ENCODE measurements at places on chromosomes 2 and 18.

DNA sequence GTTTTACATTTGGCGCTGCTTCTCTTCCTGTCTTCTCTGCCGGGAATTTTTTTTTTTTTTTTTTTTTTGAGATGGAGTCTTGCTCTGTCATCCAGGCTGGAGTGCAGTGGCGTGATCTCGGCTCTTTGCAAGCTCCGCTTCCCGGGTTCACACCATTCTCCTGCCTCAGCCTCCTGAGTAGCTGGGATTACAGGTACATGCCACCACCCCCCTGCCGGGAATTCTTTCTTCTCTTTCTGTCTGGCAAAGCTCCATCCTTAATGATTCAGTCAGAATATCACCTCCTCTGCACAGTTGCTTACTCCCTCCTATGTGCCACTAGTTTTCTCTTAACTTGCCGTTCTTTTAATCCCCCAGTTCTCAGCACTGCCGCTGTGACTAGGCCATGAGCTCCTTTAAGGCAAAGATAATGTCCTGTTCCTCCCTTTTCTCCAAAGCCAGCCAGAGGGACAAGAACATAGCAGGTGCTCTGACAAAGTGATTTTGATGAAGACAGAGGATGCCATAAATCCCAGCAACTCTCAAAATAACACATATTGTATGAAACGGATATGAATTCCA, 112.1 kb upstream of the LRATD1 start:
- DNase-seq, result no peak

GRCh38 chr18:75128051-75128605, 80.8 kb downstream of the PTGR3 start:
- DNase-seq, result no peak

GRCh38 chr18:45801416-45802004, 24.0 kb upstream of the SIGLEC15 start:
- no peak for DNase-seq

GRCh38 chr2:134738141-134738870, 19.5 kb upstream of the TMEM163 start:
- DNase-seq, result no peak

GRCh38 chr2:232772531-232772930, 3.8 kb downstream of the KCNJ13 start:
- DNase-seq, result no peak

- no peak for DNase-seq
Observed at GRCh38 chr2:119469131-119469530, 37.5 kb downstream of the TMEM37 start.

DNA sequence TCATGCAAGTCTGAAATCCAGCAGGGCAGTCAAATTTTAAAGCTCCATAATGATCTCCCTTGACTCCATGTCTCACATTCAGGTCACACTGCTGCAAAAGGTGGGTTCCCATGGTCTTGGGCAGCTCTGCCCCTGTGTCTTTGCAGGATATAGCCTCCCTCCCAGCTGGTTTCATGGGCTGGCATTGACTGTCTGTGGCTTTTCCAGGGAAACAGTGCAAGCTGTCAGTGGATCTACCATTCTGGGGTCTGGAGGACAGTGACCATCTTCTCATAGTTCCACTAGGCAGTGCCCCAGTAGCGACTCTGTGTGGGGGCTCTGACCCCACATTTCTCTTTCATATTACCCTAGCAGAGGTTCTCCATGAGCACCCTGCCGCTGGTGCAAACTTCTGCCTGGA, 220.6 kb upstream of the COPS8 start:
- no peak for DNase-seq

- DNase-seq, result no peak
Observed at GRCh38 chr2:117523711-117524238, 290.7 kb upstream of the DDX18 start.

GRCh38 chr2:212538305-212539071, at the start of gene ERBB4:
Gene ERBB4, minus strand, starts transcription at chr2:212538802. Its CDS starts 272 bp downstream, at chr2:212538530.
- DNase-seq, result peak; percentile 32

GRCh38 chr18:11520536-11520935, 88.9 kb upstream of the SLC35G4 start:
- DNase-seq, result no peak

GRCh38 chr2:43636621-43637020, 439 bp upstream of the PLEKHH2 start:
- peak; percentile 35 for DNase-seq

DNA sequence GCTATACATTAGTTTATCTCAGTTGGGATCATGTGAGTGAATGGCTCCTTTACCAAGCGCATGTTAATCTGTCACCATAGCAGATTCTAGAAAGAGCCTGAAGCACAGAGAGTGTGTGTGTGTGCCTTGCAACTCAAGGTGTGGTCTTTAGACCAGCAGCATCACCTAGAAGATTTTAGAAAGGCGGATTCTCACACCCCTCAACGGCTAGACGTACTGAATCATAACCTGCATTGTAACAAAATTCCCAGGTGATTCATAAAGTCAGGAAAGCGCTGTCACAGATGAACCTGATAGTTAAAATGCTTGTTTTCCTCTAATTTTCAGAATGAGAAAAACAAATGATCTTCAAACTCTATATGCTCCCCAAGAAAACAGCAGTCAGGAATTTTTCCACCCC, 45.5 kb upstream of the MAPRE2 start:
- no peak for DNase-seq

DNA sequence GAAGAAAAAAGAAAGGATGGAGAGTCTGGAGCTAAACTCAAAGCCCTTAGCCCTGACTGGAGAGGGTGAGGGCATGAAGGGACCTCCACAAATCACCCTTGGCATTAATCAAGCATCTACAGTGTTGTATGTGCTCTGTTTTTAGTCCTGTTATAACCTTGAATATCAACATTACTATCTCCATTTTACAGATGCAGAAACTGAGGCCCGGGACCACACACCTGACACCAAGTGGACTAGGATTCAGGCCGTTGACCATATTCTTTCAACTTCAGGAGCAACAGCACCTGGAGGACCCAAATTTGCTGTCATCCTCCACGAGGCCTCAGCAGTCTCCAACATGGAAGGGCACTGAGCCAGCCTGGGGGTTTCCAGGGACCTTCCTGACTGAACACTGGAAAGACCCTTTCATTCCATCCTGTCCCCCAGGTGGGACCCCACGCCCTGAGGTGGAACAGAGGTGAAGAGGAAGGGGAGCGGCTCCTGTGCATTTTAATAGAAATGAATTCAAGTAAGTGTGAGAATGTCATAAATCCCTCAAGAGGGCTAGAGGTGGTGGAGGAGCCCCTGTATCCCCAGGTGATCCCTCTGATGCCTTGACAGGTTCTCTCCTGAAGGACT, 41.0 kb downstream of the SERTAD2 start:
- no peak for DNase-seq

GRCh38 chr2:230170532-230170931, 49.3 kb downstream of the SP110 start:
- DNase-seq, result no peak

DNA sequence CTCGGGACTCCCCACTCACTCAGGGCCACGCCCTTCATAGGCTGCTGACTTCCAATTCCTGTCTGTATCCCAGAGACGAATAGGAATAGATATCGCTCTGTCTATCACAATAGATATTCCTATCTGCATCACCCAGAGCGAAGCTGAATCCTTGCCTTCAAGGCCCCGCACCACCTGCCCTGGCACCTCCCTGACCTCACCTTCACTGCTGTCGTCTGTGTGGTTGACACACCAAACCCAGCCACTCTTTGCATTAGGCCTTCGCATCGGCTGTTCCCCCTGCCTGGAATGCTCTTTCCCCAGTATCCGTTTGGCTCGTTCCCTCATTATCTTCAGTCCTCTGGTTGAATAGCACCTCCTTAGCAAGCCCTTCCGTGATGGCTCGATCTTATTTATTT, 43.5 kb downstream of the ATOH8 start:
- DNase-seq, result no peak

GRCh38 chr18:35027206-35027605, 14.0 kb upstream of the MAPRE2 start:
- no peak for DNase-seq

- no peak for DNase-seq
Observed at GRCh38 chr18:60875957-60876507, 457.2 kb upstream of the CDH20 start.

GRCh38 chr18:27353273-27353672, 168.2 kb upstream of the CHST9 start:
- DNase-seq, result no peak

DNA sequence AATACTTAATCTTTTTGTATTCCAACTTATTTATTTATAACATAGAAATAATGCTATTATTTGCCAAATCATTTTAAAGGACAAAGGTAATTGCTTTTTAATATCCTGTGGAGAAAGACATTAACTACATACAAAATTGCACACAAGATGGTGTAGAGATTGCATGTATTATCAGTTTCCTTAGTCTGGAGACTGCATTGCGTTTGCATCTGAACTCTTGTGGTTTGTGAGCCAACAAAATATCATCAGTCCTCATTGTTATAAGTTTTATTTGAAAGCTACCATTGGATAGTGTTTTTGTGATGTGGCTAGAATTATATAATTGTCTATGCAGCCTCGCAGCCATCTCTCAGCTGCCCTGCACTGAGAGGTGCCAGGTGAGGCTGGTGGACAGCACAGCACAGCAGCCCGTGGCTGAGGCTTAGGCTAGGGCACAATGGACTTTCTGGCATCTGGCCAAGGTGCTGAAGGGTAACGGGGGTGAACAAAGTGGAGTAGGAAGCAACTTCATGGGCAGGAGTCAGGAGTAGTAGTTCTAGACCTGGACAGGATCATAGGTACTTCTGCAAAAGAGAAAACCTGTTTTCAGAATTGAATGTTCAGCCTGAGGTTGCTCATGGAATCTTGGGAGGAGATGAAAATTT, 15.1 kb downstream of the RASGRP3 start:
- no peak for DNase-seq

DNA sequence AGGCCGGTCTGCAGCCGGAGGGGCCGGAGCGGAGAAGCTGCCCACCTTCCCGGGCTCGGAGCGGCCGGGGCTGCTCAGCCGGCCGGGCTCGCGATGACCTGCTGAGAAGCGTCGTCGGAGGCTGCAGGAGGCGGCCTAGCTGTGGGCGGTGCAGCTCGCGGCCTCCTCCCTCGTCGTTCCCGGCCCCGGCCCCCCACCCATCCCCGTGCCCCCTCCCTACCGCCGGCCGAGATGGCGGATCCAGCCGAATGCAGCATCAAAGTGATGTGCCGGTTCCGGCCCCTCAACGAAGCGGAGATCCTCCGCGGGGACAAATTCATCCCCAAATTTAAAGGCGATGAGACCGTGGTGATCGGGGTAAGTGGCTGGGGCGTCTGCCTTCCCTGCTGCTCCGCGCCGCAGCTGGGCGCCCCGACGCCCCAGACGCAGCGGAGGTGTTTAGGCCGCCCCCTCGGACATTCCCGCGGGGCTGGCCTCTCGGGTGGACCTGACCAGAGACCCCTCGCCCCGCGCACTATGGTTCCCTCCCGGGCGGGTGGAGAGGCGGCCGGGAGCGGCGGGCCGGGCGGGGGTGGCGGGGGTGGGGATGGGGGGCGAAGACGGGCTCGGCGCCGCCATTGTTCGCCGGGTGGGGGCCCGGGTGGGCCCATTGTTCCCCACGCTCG, 492 bp downstream of the KIF5C start:
- DNase-seq, result peak; percentile 47

DNA sequence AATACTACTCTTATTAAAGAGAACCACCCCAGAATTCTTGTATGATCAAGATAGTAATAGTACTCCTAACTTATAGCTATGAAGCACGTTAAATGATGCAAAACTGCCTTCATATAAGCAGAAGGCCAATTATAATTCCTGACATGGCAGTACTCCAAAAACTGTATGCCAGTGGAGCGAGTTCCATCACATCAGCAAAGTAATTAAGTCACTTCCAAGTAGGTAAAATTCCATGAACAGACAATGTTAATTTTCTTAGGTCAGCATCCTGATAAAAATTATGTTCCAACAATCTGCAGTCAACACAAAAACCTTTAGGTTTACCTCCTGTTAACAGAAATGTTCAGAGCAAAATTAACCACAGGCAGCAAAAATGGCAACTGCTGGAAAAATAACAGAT, 136.7 kb downstream of the CDH2 start:
- DNase-seq, result no peak

- no peak for DNase-seq
Observed at GRCh38 chr2:37776487-37776886, 105.0 kb upstream of the CDC42EP3 start.

GRCh38 chr2:198890490-198890889, 567.2 kb downstream of the SATB2 start:
- DNase-seq, result no peak
